NCI-H2081 (cell line): ENCODE measurements at places on chromosomes 3 and 15.

DNA sequence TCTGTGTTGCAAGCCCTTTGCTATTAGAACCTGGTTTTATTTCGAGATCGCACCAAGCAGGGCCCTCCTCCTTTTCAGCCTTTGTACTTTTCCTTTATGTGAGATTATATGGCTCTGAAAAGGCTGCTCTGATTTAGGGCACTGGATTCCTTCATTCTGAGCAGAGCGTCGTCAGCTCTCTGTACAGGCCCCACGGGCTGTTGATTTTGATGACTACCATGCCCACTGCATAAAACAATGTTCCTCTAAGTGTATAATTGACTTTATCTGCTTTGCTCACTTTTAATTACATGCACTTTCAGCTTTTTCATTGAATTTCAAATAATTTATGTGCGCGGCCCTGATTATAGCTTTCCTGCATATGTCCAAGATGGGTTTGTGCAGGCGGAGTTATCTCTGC lies 4.4 kb upstream of the PSMD6 start:
- no peak for DNase-seq

GRCh38 chr3:131282379-131282778 lies 99.2 kb upstream of the NUDT16 start:
- no peak for DNase-seq

- no peak for DNase-seq
Measured at GRCh38 chr3:31572236-31573004, 39.7 kb downstream of the STT3B start.

DNA sequence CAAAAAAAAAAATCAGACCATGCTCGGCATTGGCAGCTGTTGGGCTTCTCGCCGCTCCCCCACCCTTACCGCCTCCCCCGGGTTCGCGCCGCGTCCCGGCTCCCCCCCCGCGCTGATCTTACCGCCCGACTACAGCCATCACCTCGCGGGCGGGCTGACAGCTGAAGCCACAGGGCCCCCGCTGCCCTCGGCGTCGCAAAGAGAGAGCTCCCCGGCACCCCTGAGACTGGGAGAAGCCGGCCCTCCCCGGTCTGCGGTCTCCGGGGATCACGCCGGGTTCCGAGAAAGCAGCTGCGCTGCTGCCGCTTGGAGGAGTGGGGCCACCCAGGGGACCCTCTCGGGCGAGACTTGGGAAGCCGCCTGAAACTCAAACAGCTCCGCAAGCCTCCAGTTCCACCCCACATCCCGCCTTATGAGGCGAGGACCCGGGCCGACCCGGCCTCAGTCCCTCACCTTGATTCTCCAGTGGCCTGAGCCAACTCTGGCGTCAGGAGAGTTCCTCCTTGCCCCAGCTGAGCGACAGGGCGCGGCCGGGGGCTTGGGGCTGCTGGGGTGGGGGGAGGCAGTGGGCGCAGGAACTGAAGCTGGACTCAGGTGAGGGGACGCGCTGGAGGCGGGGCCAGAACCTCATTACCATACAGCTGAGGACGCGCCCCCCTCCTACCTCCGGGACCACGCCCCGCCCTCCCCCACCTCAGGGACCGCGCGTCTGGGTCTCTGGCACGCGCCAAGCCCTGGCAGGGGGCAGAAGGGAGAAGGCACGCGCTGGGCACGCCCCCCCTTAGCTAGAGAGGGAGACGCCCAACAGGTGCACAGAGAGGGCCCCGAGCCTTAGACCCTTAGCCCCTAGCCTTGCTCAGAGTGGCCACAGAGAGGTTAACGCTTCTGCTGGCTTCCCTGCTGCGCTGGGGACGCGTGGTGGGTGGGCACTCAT lies 1.0 kb upstream of the DLL4 start:
- peak; percentile 69 for DNase-seq

- DNase-seq, result no peak
Measured at GRCh38 chr15:83714939-83715628, 61.2 kb downstream of the ADAMTSL3 start.

DNA sequence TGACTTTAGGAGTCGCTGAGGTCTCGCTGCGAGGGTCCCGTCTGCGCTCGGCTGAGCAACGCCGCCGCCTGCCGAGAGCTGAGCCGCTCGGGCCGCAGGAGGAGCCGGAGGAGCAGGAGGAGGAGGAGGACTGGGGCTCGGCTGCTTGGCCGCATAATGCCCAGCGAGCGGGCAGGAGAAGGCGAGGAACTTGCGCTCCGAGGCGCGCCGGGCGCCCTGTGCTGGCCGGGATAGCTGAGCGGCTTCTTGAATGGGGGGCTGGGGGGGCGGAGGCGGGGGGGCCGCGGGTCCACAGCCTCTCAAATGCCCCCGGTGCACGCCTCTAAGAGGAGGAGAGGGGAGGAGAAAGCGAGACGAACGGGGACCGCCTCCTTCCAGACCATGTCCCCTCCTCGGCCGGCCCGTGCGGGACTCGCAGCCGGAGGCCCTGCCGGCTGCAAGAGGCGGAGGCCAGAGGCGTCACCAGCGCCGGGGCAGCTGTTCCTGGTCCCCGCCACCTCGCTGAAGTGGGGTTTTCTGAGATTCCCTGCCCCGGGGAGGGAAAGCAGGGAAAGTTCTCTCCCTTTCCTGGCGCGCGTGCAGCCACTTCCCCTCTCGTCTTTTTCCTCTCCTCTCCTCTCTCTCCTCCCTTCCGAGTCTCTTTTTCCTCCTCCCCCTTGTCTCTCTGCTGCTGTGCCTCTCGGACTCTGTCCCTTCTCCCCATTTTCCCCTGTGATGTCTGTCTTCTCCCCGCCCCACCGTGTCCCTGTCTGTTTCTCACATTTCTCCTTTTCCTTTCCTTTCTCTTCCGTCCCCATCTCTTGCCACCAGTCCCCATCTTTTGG lies at the start of gene ADAMTS9:
TSS of gene ADAMTS9 (minus strand) at position 220 of the 824 bp plus-strand sequence. CDS start 343 bp downstream, outside the sequence.
- DNase-seq, result no peak

DNA sequence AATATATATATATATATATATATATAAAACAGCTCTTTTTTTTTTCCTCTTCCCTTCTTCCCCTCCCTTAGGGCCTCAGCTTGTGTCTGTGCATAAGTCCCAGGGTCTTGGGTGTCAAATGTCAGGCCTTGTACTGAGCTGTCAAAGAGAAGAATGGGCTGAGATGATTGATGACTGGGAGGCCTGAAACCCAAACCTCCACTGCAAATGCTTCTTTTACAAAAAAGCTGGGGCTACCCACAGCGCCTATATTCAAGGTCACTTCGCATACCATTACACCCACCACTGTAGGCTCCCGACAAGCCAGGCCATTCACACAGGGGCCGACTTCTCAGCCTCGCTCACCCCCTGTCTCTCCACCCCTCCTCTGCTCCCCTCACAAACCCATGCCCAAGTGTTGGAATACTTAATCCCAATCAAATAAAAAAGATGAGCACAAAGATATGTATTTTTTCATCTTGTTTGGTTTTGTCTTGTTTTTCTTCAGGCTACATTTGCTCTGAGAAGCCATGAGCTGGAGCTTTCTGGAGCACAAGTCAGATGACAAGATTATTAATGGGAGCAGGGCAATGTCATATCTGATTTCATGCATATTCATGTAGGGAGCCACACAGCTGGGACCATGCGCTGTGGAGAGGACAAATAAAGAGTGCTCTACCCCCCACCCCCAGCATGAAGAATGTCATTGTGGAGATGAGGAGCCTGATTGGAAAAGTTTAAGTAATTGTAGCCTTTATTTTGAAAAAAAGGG lies 614.4 kb upstream of the NR2F2 start:
- no peak for DNase-seq

DNA sequence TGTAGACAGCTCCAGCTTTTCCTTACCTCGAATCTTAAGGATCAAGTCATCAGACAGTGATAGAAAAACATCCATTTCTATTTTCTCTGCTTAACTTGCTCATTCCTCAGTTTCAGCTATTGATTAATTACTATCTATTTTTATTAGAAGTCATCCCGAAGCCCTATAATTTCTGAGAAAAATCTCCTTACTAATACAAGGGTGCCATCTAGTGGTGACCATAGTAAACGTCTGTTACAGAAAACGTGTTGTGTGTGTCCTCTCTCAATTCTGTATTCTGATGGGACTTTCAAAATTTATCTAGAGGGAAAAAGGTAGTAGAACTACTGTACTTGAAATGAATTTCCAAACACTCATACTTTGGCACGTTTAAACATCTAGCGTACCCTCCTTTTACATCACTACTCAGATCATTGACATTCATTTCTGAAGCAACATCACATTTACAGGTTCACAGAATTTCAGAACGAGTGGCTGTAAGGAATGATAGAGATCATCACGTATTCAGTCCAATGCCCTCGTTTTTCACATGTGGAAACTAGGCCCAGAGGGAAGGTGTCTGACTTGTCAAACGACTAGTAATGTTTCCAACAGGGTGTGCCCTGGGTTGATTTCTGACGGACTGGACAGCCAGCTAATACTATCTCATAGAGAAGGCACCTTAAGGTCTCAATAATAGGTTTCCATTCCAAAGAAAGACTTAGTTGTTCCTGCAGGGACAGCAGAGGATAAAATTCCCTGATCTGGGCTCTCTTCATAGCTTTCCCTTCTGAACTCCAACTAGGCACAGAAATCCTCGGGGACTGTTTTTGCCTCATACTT lies 25.6 kb downstream of the HACD2 start:
- peak; percentile 49 for DNase-seq

- peak; percentile 17 for DNase-seq
Measured at GRCh38 chr3:52291508-52292181, 4.0 kb downstream of the GLYCTK start.

DNA sequence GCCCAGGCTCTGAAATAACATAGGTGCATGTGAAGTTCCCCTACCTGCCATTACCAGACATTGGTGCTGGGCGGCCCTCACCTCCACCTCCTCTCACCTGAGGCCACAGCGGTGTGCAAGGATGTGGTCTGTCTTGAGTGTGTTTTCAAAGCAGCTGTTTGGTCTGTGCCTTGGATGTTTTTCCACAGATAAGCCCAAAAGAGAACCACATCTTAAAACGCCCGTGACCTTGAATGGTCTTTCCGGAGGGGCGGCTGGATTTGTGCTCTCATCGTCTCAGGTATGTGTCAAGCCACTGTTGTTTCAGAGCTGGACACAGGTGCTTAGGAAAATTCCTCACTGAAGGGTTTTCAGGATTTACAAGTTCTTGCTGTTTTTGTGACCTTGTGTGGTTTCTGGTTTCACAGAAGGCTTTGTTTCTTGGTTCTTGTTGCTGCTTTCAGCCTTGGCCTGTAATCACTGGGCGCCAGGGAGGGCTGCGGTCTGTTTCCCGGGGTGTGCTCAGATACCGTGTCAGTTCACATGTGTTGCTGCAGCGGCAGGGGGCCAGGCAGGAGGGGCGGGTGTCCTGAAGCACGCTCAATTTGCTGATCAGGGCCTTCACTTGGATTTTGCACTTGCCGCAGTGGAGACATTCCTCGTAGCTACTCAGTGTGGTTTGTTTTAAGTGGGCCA lies 128.4 kb downstream of the IGF1R start:
- no peak for DNase-seq

DNA sequence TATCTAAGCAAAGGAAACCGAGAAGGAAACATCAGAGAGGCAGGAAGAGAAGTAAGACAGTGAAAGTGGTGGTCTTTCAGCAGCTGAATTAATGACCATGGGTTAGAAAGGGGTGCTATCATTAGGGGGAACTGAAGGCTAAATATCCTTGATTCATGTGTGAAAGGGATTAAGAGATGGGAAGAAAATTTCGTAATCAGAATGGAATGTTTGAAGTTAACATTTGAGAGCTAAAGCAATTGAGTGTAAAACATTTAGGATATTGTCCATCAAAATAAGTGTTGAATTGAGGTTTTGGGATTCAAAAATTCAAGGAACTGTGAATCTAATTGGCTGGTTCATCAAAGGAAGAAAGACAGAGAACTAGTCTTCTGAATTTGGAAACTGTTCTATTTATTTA lies 4.1 kb upstream of the ECT2 start:
- no peak for DNase-seq

GRCh38 chr3:42996633-42997075 lies 17.5 kb downstream of the GASK1A start:
- DNase-seq, result no peak

DNA sequence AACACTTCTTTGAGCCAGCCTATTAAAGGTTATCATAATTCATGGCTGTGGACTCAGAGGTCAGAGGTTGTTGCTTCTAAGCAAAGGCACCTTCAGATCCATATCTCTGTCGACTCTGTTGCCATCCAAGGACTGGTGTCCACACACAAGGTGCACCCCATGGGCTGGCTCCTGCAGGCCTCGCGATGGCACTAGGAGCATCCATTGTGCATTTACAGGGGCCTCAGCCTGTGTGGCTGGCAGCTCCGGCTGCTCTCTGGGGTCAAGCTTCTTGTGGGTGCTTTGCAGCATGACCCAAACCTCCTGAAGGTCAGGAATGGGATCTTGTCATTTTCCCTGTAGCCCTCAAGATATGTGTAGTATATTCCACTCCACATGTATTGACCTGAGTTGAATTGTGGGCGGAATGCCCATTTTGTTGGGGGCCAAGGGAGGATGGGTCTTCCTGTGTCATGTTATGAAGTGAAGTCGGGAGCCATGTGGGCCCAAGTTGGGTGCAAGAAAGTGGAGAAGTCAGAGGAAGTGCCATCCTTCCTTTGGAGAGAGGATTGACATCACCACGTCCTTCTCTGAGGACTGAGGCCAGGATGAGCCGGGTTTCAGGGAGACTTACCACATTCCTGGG lies 43.9 kb downstream of the CHDH start:
- no peak for DNase-seq

DNA sequence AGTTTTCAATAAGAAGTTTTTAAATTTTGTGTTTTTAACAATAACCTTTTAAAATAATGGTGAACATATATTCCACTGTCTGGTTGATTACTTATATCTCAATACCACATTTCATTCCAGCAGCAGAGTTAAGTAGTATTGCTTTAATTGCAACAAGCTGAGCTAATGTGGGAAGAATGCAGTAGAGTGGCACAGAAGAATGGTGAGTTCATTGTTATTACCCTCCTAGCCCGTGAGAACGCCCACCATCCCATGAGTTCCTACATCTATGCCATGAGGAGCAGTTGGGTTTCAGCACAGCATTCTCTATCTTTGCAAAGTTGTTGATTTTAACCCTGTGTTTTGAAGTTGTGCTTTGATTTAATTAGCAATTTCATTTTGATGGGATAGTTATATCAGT lies 17.8 kb upstream of the NR2E3 start:
- DNase-seq, result no peak

DNA sequence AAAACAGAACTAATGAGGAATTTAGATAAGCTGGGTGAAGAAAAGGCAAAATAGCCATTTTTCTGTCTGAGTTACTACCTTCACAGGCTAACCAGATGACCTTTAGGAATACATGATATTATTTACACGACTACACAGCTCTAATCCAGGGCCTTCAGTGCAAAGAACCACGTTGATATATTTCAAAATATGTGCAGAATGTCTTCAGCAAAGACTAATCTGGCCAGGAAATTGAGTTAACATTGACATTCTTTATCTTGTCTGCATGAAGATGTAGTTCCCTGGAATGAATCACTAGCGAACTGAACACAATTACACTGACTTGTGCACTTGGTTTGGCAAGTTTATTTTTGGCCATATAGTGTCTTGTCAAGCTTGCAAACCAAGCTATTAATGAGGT lies 41.5 kb downstream of the PDHB start:
- DNase-seq, result no peak

- DNase-seq, result no peak
Measured at GRCh38 chr3:183725387-183725786, 27.8 kb downstream of the YEATS2 start.

DNA sequence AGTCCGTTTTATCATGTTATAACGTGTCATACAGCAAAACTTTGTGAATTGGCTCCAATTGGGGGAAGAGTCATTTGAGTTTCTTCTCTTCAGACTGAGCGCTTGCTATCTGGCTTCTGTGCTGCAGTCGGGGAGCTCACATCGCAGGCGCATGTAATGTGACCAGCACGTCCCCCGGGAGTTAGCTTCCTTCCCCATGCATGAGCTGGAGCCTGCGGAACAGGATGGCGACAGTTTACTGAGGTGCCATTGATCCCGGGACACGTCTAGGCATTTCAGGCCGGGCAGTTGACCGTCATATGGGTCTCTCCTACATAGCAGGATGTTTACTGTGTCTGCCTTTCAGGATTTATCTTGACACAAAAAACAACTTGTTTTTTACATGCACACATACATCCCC lies 44.8 kb downstream of the CMTM8 start:
- no peak for DNase-seq
